ENCODE measurements at places on chromosomes 13 and 19.

GRCh38 chr19:15669891-15670290 lies 3.0 kb upstream of the CYP4F12 start:
- DNase-seq = no peak

- no peak for DNase-seq
These were observed 15.6 kb downstream of the ELL start for GRCh38 chr19:18506101-18506930.

DNA sequence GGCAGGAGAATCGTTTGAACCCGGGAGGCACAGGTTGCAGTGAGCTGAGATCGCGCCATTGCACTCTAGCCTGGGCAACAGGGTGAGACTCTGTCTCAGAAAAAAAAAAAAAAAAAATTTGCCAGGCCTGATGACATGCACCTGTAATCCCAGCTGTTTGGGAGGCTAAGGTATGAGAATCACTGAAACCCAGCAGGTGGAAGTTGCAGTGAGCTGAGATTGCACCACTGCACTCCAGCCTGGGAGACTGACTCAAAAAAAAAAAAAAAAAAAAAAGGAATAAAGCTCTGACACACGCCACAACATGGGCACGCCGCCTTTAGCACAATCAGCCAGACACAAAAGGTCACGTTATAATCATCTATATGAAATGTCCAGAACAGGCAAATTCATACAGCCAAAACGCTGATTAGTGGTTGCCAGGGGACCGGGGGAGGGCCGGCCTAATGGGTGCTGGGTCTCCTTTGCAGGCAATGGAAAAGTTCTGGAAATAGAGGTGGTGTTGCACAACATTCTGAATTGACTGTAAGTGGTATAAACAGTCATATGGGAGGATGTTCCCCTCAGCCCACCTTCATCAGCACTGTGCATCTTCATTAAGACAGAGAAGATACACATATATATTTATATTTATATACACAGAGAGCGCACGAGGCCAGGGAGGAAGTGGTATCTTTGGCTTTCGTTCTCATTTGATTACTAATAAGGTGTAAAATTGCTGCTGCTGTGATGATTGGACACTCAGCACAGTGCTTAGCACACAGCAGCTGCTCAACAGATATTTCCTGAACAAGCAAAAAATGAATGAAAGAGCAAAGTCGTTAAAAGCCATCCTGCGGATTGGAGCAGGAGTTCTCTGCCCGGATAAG lies 3.8 kb downstream of the HSPBP1 start:
- DNase-seq = no peak

- no peak for DNase-seq
These were observed 45.1 kb upstream of the SPRY2 start for GRCh38 chr13:80386002-80386401.

GRCh38 chr19:41934849-41935374 lies 6.7 kb upstream of the ERFL start:
- DNase-seq = no peak

Data from PC-9 (cell line).